ENCODE measurements at places on chromosomes 11 and 22. TPM values are rescaled to one million over a fixed set of nuclear protein-coding genes. Genes with fewer than 3 reads are reported as not detected.

Gene EHF
- total RNA-seq = not detected

Gene MS4A12
- not detected for total RNA-seq

Gene PHOX2A
- not detected for total RNA-seq

Gene STT3A
- 66.8 TPM for total RNA-seq

Gene OR8D1
- total RNA-seq = not detected

Gene CFAP68
- total RNA-seq = 40.0 TPM

Gene LRRC10B
- 1.3 TPM for total RNA-seq

Gene WNT7B
- total RNA-seq = not detected

Gene LAMTOR1
- total RNA-seq = 94.2 TPM

Gene GGTLC2
- total RNA-seq = not detected

GRCh38 chr11:33895752-33896137 lies 3.9 kb upstream of the LMO2 start:
- DNase-seq = no peak

DNA sequence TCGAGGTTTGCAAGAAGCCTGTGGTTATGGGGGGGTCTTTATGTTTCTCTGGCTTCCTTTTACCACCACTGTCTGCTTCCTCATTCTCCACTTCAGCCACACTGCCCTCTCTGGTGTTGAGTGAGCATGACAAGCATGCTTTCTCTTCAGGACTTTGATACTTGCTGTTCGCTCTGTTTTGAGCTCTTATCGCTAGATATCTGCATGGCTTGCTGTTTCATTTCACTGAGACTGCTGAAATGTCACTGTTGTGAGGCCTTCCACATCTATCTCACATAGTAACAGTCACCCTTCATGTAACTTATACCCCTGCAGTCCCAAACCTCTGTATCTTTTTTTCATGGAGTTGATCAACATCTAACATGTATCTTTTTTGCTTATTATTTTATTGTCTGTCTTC lies 59.8 kb downstream of the TMEM135 start:
- DNase-seq = no peak

DNA sequence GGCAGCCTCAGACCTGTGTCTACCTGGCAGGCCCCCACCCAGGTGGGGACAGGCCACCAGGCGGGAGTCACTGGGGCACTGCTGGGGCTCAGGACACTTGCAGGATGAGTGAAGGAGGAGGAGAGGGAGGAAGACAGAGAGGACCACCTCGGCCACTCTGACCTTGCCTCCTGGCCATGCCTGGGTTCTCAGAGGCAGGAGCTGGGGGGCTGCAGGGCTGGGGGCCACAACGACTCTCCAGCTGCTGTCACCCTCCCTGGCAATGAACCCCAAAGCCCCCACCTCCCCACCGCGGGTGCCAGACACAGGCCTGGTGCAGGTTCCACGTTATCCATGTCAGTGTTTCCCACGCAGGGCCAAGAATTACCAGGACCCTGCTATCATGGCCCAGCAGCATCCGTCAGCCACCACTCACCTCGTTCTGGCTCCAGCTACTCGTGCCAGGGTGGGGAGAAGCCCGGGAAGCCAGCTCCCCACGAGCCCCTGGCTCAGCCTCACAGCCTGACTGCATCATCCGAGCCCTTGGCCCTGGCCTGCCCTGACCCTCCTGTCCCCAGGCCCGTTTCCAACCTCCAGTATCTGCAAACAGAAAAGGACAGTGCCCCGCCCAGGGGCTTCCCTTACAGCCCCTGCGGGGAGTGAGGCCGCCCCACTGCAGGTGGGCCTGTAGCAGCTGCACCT lies 62.4 kb downstream of the BRD1 start:
- peak; percentile 13 for DNase-seq

DNA sequence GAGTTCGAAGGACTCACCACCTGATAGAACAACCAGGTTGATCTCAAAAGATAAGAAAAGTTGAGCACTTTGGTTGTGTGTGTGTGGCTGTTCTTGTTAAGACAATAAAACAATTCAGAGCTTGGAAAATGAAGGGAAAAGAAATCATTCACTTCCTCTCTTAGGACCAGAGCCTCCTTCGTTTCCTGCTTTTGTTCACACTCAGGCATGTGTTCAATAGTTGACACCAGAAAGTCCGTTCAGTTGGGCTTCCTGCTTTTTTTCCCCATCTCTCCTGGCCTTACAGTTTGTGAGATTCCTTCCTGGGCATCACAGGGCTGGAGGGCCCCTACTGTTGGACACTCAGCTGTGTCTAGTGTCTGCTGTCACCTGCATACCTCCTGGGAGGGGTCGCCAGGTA lies 48.0 kb downstream of the TSPAN18 start:
- no peak for DNase-seq

DNA sequence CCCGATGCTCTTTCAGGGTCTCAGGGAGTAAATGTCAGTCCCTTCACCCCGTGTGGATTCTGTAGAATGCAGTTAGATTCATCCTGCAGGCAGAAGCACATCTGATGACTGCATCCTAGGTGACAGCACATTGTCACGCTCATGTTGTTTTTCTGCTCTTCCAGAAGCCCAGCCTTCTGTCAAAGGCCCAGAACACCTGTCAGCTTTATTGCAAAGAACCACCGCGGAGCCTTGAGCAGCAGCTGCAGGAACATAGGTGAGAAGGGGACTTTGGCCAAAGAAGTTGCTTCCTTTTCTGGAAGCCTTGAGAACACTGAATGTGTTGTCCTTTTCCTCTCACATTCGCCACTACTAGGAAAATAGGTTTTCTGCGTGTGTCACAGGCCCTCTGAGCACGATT lies 43.7 kb downstream of the PPP2R1B start:
- no peak for DNase-seq

DNA sequence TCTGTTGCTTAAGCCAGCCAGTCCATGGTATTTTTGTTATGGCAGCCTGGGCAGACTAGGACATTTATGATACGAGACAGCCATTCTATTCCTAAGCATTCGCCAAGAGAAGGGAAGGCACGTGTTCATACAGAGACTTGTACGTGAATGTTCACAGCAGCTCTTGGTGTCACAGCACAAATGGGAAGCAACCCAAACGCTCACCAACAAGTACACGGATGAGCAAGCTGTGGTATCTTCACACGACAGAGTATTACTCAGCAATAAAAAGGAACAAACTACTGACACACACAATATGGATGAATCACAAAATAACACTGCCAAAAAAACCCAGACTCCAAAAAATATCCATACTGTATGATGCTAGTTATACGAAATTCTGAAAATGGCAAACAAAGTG lies 85.1 kb downstream of the PHF21B start:
- no peak for DNase-seq

- DNase-seq = no peak
These were observed 3.1 kb downstream of the AP1B1 start for GRCh38 chr22:29385151-29385704.

DNA sequence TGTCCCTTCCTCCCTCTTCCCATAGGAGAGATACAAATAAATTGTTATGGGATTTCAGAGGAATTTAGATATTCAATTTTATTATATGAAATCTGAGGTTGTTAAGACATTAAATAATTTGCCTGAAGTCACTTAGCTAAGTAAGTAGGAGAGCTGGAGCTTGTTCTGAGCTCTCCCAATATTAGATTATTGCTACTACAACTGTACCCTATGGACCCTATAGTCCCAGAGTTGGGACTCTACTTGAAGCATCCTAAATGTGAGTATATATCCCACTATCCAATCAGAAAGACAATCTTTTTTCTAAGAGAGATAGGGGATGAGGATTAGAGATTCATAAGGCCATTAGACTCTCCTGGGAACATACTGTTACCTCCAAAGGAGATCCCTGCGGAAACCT lies 1130.0 kb downstream of the DLG2 start:
- DNase-seq = no peak

GRCh38 chr11:28259177-28259843 lies 151.1 kb downstream of the METTL15 start:
- DNase-seq = no peak

DNA sequence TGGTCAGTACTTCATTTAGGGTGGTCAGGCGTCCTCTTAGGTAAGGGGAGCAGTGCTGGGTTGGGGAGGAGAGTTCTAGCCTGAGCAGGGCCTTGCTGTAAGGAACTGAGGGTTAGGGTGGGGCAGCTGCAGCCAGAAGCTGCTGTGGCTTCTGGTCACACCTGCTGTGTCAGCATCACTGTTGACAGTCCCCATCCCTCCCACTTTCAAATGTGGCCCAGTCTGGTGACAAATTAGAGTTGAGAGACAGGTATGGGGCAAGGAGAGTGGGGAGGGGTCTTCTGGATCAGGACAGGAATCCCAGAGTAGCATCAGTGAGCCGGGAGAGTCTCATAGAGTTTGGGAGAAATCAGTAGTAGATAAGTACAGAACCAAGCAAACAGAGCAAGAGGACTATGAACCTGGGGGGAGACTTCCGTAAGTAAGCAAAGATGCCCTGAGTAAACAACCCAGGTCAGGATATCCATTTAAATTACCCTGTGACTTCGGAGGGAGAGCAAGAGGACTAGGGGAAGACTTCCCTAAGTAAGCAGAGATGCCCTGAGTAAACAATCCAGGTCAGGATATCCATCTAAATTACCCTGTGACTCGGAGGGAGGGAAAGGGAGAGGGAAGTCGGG lies 53.7 kb downstream of the PPP6R2 start:
- no peak for DNase-seq

DNA sequence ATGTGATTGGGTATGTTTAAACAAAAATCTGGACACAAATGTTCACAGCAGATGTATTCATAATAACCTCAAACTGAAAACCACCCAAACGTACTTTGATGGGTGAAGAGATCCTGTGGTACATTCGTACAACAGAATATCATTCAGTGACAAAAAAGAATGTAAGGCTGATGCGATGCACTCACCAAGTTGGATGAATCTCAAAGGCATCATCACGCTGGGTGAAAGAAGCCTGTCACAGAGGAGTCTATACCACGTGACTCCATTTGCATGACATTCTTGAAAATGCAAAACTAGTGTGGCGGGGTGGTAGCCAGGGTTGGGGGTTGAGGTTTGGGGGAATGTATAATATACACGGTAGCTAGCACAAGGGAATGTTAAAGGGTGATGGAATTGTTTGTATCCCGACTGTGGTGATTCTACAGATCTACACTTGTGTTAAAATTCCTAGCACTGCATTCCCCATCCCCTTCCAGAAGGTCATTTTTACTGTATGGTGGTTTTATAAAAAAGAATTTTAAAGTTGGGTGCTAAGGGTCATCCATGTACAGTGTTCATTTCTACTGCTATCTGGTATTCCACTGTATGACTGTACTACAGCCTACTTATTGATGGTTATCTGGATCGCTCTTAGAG lies 35.0 kb upstream of the SLC25A1 start:
- DNase-seq = no peak

GRCh38 chr11:130456286-130456685 lies 7.8 kb downstream of the ADAMTS15 start:
- no peak for DNase-seq

DNA sequence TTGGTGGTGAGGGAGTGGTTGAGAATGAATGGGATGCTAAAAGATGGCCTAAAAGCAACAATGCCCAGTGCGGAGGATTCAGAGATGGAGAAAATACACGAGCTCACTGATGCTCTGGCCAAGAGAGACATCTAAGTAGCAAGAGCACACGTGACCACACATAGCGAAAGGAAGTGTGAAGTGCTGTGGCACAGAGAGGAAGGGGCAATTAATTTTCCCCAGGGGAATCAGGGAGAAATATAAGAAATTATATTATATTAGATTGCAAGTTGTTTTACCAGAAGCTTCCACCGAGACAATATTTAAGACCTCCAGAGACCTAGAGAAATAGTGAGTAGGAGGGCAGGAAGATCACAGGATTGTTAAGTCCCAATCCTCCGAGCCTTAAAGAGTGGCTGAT lies 80.6 kb downstream of the RCN1 start:
- no peak for DNase-seq

DNA sequence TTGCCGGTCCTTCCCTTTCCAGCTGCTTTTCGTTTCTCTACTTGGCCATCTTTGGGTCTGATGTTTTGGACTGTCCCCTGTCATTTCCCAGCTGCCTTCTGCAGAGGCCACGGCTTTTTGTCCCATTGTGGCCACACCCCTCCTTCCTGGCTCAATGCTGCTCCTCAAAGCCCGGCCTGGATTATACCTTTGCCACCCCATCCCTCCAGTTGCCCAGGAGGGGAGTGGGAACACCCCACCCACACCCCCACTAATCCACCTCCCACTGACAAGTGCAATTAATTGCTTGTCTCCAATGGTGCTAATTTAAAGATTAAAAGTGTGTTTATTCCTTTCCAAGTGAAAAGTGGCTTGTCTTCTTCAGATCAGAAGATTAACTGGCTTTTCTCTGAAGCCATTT lies 34.2 kb upstream of the CSNK2A3 start:
- DNase-seq = no peak

GRCh38 chr11:69492201-69492991 lies 10.9 kb downstream of the LINC01488 start:
- DNase-seq = no peak

DNA sequence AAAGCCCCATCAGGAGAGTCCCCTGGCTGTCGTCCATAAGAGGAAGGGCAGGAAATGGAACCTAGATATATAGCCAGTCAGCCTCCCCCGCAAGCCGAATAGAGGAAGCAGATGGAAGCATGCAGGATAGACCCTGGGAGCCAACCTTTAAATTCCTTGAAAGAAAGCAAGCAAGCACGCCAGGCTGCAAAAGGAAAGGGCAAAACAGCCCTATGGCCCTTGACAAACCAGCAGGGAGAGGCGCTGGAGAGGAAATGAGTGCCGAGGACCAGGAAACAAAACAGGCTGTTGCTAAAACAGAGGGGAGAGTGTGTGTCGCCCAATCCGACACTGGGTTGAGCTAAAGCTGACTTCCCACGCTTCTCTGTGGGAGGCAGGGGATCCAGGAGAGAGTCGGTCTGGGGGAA lies 203.5 kb upstream of the MTNR1B start:
- no peak for DNase-seq

DNA sequence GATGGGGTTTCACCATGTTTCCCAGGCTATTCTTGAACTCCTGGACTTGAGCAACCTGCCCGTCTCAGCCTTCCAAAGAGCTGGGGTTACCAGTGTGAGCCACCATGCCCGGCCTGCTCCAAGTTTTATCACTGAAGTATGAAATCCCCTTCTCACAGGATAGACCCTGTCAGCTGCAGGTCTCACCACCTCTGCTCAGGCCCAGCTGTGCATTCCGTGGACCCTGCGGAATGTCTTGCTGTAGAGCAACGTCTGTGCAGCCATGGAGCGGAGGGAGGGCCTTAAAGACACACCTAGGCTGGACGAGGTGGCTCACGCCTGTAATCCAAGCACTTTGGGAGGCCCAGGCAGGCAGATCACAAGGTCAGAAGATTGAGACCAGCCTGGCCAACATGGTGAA lies 625.4 kb downstream of the BRD1 start:
- no peak for DNase-seq

GRCh38 chr22:29813563-29813962 lies 24.5 kb downstream of the ASCC2 start:
- no peak for DNase-seq
